ENCODE measurements at places on chromosomes 1 and 21. TPM values are rescaled to one million over a fixed set of nuclear protein-coding genes. Genes with fewer than 3 reads are reported as not detected.

GRCh38 chr1:207628776-207629175 lies 16.2 kb upstream of the CR1L start:
- DNase-seq, result no peak

DNA sequence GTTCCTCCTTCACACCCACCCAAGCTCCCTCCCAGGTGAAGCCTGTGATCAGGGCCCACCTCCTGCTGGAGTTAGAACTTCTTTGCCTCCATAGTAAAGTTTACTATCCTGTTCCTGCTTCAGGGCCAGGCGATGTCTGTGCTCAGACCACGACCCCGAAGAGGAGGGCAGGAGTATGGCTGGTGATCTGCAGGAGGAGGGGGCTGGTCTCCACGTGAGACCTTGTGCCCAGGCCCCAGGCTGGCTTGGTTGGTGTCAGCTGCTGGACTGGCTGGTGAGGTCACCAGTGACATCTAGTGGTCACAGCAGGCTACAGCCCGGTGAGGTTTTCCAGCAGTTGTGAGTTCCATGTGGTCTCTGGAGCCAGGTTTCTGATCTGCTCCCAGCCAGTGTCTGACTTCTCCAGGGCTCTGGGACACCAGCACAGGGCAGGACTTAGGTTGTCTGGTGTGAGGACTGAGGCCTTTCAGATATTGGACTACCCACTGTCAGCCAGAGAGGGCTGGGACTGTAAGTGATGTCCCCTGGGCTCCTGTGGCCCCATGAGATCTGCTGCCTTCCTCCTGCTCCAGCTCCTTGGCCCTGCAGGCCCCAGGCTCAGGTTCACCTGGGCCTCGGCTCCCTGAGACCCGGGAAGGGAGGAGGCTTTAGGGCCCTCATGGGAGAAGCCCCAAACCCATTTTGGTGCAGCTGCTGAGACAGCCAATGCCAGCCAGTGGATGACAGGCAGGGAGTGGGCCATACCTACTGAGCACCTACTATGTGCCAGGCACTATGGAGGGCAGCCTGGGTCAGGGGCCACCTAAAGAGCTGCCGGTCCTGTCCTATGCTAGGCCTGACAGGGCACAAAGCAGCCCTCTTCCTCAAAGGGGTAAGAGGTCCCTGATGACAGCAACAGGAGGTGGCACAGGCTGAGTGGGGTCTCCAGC lies 6.0 kb upstream of the UBL4B start:
- no peak for DNase-seq

KIRREL1 gene
- 29.4 TPM for polyA plus RNA-seq

DNA sequence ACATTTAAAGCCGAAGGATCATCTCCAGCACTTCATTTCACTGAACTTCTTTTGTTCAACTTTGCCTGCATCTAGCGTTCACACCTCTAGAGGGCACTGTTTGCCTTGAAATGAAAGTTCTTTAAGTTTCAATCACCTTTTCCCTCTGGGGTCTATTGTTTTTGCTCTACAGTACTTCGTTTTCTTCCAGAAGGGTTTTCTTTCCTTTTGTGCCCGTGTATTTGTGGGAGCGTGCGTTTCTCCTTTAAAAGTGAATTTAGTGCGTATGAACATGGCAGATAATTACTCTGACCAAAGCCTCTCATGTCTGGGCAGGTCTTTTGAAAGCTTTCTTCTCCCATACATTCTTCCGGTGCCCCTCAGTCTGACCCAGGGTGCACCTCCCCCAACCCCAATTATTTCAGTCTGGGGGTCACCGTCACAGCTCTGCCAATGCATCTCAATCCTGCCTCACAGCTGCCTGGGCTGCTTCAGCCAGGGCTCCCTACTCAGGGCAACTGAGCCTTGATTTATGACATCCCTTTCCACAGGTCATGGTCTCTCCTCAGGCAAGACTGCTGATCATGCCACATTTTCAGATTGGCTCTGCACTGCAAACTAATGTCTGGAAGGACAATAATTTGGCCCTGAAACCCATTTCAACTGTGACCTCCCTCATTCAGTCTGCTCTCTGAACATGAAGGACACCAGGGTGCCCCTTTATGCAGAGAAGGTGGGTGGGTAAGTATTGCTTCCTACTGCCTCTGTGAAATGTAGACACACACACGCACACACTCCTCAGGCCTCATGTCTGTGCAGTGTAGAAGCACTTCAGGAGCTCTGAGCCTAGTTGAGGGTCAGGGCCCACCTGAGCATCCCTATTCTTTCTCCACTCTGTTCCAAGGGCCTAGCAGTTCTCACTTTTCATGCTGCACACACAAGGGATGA lies 88.6 kb downstream of the NUF2 start:
- peak; percentile 76 for DNase-seq

- DNase-seq, result no peak
These were observed 176.7 kb downstream of the LYPLAL1 start for GRCh38 chr1:219350172-219350931.

GBP6 gene
- 0.35 TPM for polyA plus RNA-seq

KRTAP20-2 gene
- polyA plus RNA-seq, result not detected

- no peak for DNase-seq
These were observed 106.6 kb downstream of the DUSP10 start for GRCh38 chr1:221635305-221635704.

- no peak for DNase-seq
These were observed 245.0 kb downstream of the FOXD2 start for GRCh38 chr1:47682786-47683350.

- no peak for DNase-seq
These were observed 65.2 kb upstream of the TNR start for GRCh38 chr1:175808573-175808972.

- no peak for DNase-seq
These were observed 429.3 kb upstream of the RUNX1 start for GRCh38 chr21:35478161-35479064.

GRCh38 chr21:38959692-38960061 lies 153.9 kb downstream of the ETS2 start:
- no peak for DNase-seq

DNA sequence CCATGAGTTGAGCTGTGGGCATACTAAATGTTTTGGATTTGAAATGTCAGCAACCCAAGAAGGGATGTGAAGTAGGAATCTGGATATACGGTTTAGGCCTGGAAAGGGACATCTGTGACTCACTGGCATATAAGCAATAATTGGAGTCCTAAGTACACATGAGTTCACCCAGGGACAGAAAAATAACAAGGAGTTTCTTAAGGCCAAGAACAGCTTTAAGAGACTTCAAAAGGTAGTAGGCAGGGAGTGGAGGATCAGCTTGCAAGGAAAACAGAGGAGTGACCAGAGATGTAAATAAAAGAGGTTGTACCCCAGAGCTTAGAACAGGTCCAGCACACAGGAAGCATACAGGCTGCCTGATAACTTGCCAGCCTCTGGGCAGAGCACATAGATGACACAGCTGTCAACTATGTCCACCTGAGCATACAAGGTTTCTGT lies 28.1 kb downstream of the TMEM50B start:
- DNase-seq, result no peak

DNA sequence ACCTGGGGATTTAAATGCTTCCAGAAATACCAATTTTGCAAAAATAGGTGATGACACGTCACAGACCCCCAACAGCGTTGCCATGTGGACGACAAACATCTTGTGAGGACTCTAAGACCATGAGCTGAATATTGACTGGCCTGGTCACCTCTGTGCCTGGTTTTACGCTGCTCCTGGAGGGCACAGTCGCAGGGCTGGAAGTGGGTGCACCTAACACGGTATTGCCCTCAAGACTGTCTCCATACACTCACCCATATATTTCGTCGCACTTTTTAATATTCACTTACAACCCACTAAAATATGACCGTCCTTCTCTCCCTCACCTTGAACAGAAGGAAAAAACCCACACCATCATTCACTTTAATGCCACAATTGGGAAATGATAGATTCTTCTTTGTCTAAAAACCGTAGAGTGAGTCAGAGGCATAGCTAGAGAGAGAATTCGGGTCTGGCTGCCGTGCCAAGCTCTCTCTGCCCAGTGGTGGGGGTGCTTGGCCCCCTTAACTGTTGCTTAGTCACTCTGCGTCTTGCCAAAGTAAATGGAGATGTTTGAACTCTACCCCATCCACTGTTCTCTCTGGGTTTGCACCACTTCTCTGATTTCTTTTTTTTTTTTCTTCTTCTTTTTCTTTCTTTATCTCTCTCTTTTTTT lies 40.8 kb upstream of the UTS2 start:
- DNase-seq, result no peak

GRCh38 chr1:82125119-82125518 lies 324.4 kb downstream of the ADGRL2 start:
- no peak for DNase-seq

GREM2 gene
- polyA plus RNA-seq, result 9.0 TPM

LMX1A gene
- polyA plus RNA-seq, result 0.40 TPM

DPT gene
- 5.5 TPM for polyA plus RNA-seq

FCRL1 gene
- polyA plus RNA-seq, result 0.08 TPM

GRCh38 chr1:5729636-5730145 lies 262.5 kb downstream of the NPHP4 start:
- DNase-seq, result no peak

DNA sequence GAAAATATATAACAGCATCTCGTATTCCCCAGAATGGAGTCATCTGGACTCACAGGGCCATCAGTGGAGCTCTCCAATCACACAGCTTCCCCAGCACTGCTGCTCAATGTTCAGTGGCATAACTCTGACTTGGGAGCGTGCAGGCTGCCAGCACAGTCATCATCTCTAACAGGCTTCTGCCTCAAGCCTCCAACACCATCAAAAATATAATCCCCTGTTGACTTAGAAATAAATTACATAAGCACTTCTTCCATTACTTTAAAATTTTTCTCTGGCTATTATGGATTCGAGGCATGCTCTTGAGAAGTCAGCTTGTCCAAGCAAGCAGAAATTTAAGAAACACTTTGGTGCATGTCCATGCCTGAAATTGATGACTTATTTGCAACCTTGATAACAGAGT lies 6.2 kb downstream of the DUSP23 start:
- no peak for DNase-seq

- DNase-seq, result no peak
These were observed 79.4 kb downstream of the SSBP3 start for GRCh38 chr1:54326543-54327385.

DNA sequence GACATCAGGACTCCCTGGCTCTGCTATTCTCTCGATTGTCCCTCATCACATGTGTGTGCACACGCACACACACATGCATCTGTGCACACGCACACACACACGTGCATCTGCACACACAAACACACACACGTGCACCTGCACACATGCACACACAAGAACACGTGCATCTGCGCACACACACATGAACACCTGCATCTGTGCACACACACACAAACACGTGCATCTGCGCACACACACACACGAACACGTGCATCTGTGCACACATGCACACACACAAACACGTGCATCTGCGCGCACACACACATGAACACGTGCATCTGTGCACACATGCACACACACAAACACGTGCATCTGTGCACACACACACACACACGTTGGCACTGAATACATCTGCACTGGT lies 14.7 kb downstream of the S100A7A start:
- DNase-seq, result no peak

DNA sequence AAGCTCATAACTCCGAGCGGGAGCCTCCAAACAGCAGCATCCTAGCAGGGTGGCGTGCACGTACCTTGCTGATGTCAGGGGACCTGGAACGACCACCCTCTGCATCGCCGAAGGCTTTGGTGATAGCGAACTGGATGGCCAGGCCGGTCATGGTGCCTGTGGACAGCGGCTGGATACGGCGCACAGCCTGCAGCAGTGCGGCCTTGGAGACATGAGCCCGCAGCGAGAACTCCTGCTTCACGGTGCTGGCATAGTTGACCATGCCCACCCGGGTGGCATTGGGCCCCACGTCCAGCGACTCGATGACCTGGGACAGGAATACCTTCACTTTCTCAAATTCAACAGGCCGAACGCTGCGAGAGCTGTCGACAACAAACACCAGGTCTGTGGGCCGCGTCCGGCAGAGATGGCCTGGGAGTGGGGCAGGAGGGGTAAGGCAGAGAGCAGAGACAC lies 2.0 kb downstream of the MATN1 start:
- no peak for DNase-seq

GRCh38 chr1:58041621-58042020 lies 504.9 kb downstream of the OMA1 start:
- no peak for DNase-seq

- no peak for DNase-seq
These were observed 103.8 kb downstream of the LRRC7 start for GRCh38 chr1:69671363-69672010.

ATP1A2 gene
- 692 TPM for polyA plus RNA-seq

GRCh38 chr1:39899611-39900538 lies 1.8 kb downstream of the MYCL start:
- no peak for DNase-seq

DNA sequence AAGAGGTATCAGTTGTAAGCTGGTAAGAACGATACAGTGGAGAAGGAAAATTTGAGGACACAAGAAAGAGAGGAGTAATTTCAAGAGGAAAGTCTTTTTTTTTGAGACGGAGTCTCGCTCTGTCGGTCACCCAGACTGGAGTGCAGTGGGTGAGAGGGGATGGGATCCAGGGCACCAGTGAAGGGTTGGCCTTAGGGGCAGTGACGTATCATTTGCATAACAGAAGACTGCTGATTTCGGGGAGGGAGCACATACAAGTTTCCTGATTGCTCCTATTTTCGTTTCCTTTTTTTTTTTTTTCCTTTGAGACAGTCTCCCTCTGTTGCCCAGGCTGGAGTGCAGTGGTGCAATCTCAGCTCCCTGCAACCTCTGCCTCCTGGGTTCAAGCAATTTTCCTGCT lies 4.2 kb downstream of the S100A13 start:
- DNase-seq, result no peak

- DNase-seq, result no peak
These were observed 43.3 kb upstream of the PCBP3 start for GRCh38 chr21:45600248-45600647.

DNA sequence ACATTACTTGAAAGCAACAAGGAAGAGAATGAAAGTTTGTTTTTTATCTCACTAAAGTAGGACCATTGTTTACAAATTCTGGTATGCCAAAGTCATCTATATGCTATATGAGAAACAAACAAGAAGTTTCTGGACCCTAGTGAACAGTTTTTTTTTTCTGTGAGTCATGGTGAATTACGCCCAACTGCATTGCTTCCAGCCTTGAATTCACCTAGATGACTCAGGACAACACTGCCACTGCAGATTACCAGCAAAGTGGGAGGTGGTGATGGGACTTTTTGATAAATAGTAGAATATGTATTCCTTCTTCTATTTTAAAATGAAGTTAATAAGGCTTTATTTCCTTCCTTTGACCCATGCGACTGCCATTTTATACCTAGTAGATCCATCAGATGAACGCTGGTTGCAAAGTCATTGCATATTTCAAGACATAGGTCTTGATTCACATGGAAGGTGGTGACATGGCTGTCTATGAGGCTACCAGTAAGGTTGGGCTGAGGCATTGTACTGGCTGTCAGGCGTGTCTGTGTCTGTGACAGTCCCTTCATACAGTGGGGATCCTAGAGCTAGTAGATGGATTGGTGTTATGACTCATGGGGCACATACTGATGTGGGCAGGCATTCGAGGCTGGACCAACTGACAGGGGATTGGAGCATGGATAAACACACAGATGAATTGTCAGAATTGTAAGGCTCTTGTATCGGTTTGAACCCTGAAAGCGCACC lies 49.1 kb upstream of the APOBEC4 start:
- DNase-seq, result no peak

CSF3R gene
- polyA plus RNA-seq, result 16.6 TPM
